Hematopoietic multipotent progenitor cell (in vitro differentiated cells): ENCODE measurements at places on chromosomes 4 and X.

DNA sequence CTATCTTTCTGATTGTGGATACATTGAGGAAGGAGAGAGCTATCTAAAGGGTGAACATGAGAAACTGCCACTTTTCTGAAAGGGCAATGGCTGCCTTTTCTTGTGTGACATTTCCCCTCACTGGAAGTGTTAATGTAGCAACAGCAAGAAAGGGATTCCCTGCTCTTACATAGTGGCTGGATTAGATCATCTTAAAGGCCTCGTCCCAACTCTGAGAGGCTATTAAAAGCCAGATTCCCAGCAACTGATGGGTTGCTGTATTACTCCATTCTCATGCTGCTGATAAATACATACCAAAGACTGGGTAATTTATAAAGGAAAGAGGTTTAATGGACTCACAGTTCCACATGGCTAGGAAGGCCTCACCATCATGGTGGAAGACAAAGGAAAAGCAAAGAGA is 33.7 kb upstream of the ADH7 start:
- DNase-seq = no peak

DNA sequence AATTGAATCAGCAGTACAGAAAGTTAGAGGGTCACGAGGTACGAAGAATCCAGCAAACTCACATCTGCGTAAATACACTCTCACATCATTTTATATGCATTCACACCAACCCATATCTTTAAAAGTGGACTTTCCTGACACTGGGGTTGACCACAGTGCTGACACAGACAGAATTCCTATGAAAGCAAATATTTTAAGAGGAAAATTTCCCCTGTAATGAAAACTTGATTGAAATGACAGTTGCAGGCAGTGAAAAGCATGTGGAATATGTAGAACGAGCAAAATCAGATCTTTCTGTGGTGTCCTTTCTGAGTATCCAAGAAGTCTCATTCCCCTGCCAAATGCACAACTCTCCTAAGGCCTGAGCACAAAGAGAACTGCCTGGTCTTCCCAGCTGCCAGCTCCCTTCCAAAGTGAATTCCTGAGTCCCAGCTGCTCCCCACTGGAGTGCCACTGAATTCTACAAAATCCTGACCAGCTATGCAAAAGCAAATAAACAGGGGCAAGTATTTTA is 50.5 kb upstream of the FAM9C start:
- no peak for DNase-seq

DNA sequence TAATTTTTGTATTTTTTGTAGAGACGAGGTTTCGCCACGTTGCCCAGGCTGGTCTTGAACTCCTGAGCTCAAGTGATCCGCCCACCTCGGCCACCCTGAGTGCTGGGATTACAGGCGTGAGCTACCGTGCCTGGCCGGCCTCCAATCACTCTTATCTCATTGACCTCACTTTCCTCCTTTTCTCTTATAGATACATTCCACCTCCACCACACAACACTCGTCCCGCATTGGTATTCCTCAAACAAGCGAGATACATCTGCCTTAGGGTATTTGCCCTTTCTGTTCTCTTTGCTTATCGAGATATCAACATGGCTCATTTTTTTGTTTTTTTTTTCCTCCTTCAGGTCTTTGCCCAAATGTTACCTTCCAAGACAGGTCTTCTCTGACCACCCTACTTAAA is 1.8 kb upstream of the PRPS1 start:
- DNase-seq = no peak

GRCh38 chr4:41359836-41360213 is 103.1 kb downstream of the UCHL1 start:
- DNase-seq = no peak

DNA sequence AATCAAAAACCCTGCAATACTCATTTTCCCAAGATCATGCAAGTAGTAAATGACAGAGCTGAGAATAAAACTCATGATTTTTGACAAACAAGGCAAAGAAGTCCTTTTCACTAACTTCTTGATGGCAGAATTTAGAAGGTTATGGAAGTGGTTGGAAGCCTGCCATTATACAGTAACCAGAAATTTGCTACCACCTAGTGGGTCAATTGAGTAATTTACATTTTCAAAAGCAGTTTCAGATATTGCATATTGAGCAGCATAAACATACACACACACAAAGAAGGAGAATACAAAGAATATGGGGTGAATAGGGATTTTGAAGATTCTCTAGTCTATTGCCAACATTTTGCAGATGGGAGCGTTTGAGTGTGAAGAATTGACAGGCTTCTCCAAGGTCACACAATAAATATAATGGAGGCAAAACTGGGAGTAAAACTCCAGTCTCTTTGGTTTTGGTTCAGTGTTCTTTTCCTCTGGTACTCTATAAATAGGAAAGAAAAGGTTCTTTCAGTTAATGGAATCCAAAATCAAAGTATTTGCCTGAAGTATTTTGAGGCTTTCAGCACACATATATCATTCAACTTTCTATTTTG is 70.2 kb downstream of the GC start:
- DNase-seq = peak; percentile 28

GRCh38 chr4:92636038-92636806 is 332.5 kb downstream of the GRID2 start:
- DNase-seq = no peak

DNA sequence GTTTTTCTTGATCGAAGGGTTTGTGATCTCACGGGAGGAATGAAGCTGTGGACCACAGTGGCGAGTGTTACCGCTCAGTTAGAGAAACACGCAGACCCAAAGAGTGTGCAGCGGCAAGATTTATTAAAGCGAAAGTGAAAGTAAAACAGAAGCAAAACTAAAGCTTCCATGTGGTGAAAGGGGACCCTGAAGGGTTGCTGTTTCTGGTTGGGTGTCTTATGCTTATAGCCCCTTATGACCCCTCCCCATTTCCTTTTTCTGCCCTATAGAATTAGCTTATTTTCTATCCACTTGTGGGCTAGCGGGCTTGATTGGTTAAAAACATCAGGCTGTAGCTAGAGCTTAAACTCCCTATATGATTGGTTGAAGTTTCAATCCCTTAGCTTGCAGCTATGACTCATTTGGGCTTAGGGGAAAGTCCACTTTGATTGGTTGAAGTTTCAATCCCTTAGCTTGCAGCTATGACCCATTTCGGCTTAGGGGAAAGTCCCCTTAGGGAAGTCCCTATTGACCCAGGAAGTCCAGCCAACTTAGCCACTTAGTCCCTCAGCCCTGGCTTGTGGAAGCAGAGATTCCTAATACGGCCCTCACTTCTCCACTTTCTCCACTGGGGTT is 171.2 kb upstream of the NWD2 start:
- DNase-seq = no peak

- peak; percentile 30 for DNase-seq
These were observed 186.6 kb upstream of the LEF1 start for GRCh38 chr4:108355186-108355901.

DNA sequence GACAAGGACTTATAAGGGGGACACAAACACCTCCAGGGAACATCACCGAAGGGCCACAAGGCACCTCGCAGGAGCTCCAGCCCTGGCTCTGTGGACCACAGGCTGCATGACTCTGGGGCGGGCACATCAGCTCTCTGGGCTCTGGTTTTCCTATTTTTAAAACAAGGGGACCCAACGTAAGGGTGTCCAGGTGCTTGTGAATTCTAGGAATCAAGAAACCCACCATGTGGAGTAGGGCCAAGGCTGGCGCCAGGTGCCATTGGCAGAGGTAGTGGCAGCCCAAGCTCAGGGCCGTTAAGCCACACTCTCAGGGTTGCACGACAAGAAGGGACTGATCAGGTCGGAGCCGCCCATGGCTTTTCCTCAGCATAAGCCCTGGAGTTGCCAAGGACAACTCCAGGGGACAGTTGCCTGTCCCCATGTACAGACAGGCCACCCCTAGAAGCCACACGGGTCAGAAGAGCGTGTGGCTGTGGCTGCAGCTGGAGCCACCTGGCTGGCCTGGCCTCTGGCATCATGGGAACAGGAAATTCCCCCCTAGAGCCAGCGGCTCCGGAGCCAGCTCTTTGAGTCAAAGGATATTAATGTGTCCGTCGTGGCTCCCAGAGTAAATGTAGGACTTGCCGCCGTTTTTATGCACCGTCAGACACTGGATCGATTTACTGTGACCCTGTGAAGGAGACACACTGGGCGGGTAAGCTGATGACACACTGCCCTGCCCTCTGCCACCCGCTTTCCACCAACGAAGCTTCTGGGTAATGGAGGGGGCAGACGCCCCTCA is 32.5 kb downstream of the WDR1 start:
- DNase-seq = no peak

DNA sequence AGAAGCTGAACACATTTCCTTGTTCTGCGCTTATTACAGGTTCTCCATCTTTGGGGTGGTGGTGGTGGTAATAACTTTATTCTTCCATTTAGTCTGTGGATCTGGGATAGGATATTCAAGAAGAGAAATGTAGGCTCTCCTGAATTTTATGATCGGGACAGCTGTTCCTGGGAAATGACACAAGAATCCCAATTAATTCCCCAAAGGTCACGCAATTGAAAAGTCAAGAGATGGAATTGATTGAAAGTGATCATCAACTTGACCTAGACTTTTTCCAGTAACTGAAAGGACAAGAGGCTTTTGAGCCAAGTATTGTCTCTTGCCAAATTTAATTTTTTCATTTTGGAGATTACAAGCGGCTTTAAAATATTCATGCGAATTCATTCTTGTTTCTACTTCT is 98.7 kb upstream of the CBLL2 start:
- no peak for DNase-seq

- no peak for DNase-seq
These were observed 147.0 kb downstream of the PDGFC start for GRCh38 chr4:156824451-156825060.

DNA sequence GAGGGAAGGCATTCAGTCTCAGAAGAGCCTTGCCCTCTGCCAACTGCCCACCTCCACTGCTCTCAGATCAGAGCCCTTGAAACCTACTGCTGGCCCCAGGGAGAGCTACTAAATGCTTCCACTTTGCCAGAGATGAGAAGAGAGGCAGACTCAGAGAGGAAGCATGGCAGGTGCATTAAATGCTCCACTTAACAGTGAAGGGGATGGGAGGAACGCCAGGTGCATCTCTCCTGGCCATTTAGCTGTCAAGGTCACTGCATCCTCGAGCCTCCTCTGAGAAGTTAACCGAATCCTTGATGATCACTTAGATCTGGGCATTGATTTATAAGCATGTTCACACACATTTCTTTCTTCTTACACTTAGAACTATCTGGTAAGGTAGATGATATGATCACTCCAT is 15.0 kb downstream of the TRPC5 start:
- no peak for DNase-seq

DNA sequence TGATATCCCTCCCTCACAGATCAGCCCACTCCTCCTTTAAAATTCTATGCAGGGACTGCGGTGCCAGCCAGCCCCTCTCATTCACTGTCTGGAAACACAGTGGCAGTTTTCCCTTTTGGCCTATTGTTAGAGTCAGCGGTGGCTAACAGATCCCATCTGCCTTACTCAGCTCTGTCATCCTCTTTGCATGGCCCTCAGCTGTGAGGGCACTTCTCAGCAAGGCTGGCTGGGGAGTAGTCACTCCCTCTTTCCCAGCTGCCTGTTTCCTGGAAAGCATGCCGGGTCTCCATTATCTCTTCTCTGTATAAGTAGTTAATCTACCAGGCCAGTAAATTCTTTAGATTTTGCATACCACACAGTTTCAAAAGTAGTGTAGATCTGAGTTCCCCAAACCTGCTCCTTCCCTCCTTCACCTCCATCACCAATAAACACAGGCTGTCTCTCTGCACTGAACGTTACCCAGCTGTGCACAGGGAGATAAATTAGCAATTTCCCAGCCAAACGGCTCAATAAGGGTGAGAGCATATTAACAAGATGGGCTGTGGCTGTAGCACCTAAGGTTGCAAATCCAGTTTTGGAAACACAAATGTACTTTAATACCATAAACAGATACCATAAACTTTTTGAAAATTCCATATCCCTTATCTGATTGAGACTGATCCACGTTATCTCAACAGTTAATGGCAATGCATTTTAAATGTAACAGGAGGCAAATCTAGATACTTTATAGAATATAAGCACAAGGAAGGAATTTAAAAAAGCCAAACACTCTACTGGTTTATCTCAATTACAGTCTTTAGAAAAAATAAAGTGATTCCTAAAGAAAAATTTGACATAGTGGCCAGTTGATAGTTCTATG is 229.3 kb downstream of the ANKRD50 start:
- DNase-seq = no peak

- peak; percentile 60 for DNase-seq
These were observed at the start of gene JADE3 for GRCh38 chrX:46912098-46912602. TSS of gene JADE3 (plus strand) at chrX:46912421. CDS start at chrX:46984895, 72,474 bp downstream.

DNA sequence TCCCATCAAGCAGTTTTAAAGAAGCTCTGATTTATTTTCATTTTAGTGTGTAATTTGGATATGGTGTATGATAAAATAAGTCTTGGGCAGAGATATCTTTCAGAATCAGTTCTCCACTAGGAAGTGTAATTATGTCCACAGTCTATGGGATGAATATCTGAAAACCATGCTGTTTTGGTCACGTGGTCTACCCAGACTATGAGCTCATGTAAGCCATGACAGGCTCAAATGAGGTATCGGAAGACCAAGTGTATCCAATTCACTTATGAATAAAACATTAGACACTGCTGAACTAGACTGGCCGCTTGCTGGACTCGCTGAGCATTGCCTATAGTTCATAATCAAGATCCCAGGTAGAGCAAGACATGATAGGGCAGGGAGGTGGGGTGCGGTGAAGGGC is 50.5 kb downstream of the SOD3 start:
- DNase-seq = no peak

- peak; percentile 68 for DNase-seq
These were observed 46.4 kb upstream of the SPRY1 start for GRCh38 chr4:123350191-123350544.

- no peak for DNase-seq
These were observed 283.8 kb upstream of the ARSJ start for GRCh38 chr4:114263233-114263632.

DNA sequence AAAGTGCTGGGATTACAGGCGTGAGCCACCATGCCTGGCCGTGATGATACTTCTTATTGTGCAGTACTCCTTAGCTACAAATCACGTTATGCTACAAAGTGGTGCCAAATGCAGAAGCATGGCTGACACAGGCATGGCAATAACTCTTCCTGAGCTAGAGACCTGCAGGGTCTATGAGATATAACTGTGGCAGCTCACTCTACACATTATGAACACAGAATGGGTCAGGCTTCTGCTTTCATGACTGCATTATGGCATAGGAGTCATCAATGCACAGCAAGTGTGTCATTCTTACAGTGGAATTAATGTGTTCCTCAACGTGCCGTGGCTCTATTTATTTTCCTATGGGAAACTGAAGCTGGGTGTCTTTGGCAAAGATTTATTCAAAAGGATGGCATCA is 64.5 kb downstream of the UGT8 start:
- no peak for DNase-seq

DNA sequence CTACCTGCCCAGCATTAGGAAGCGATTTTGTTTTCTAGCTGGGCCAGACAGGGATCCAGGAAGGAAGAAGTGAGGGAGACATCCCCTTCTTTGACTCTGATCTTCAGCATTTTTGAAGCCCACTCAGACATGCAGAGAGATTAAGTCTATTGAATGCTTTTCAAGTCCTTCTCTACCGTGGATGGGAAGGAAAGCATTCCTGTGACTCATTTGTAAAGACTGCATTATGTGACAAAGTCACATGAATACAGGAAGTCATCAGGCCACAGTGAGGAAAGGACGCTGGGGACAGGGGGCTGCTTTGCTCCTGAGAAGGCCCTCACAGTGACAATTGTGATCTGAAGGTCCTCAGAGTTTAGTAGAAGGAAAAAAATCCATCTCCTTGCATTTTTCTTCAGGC is 67.4 kb upstream of the GBA3 start:
- no peak for DNase-seq

GRCh38 chrX:153556767-153557166 is 39.3 kb downstream of the ATP2B3 start:
- no peak for DNase-seq

- no peak for DNase-seq
These were observed 29.2 kb downstream of the SLAIN2 start for GRCh38 chr4:48370260-48371134.
